ENCODE measurements at places on chromosomes 6 and 20.

DNA sequence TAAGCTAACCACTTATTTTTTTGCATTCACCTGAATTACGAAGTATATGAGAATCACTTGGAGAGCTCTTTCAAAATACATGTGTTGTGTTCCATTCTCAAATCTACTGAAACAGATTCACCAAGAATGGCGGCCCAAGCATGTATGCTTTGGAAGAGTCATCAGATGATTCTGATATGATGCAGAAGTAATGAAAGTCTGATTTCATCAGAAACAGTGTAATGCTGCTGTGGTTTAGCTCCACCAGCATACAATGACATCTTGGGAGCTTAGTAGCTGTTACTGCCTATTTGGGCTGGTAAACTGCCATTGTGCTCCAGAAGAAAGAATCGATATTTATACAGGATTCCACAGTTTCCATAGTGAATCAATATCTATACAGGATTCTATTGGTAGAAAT, 52.9 kb downstream of the UBR2 start:
- no peak for DNase-seq

DNA sequence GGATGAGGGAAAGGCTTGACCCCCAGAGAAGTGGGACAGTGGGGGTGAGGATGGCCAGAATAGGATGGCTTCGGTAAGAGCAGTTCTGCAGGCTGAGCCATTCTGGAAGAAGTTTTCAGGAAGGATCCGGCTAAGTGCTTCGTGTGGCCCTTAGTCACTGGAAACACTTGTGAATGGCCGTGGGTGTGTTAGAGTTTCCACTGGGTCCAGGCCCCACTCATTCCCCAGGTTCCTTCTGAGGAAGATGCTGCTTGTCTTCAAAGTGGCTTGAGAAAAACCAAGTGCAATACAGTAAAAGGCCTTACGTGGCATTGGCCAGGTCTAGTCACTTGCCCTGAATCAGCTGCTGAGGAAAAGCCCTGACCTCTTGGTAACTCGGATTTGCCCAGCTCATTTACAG, 27.9 kb downstream of the MANBAL start:
- DNase-seq: no peak

- no peak for DNase-seq
These were observed 21.1 kb downstream of the TRIM26 start for GRCh38 chr6:30192076-30192475.

GRCh38 chr6:128508588-128509296, 11.7 kb downstream of the PTPRK start:
- no peak for DNase-seq

DNA sequence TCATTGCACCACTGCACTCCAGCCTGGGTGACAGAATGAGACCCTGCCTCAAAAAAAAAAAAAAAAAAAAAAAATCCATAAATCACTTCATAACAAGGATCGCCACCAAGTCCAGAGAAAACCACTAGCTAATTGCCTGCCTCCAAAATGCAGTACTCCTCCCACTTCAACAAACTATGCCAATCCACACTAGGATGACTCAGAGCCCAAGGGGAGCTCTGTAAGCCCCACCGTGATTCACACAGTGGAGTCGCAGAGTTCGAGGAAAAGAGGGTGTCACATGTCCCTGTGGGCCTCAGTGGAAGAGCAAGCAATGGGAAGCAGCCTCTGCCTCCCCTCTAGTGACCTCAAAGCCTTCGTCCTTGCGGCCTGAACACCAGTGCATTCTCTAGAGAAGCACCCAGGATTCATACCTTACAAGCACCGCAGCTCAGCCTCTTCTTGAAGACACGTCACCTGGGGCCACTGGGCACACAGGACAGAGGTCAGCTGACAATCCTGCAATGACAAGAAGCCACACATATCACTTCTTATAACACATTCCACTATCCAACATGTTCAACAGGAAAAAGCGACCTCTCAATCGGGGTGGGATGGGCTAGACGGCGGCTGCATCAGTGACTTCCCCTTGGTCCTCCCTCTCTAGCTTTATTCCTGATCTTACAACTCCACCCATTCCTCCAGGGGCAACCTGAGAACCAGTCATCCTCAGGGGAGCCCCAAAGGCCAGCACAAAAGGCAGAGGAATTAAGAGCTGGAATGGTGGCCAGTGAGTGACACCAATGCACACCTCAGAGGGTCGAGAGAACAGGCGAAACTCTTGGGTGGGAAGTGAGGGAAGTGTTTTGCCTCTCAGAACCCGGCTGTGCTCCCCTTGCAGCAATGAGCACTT, 8.9 kb downstream of the SNHG17 start:
- no peak for DNase-seq

DNA sequence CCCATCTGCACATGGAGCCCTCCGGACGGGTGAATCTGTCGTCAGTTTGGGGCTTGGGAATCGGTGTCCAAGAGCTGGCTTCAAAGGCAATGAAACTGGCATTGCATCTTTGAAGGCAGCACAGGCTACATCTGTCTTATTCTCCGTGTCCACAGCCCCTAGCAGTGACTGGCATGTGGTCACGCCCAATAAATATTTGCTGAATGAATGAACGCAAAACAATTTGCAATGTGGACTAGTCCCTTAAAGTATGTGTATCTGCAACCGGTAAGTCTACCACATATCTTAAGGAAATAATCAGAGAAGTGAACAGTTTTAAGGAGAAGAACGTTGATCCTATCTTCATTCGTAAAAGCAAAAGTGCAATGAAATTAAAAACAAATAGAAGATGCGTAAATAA, 8.0 kb upstream of the PMEPA1 start:
- DNase-seq: no peak

GRCh38 chr6:80967609-80968008, 784.9 kb downstream of the TENT5A start:
- DNase-seq: no peak

DNA sequence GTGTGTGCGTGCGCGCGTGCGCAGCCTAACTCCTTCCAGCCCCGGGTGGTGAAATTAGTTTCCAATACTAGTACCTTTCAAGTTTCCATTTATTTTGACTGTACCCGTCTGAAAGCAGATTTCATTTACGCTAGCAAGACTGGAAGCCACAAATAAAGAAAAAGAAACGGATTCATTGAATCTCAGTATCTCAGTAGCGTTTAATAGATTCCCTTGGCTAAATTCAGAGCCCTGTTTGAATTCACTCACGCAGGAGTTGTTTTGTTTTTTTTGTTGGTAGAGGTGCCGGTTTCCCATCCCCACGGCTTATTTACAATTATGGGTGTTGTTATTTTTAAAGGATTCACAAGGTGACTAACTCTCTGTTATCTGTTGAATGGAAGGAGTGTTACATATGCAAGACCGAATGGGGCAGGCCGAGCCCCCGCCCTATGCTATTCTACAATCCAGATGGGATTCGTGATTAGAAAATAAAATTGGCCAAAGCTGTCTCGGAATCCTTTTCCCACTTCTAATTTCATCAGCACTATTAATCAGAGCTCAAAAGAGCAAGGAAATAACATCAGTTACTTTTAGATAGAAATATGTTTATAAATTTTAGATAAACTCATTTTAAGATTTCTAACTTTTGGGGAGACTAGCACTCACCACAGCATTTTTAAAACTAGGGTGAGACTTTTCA, 2.3 kb upstream of the INSM1 start:
- DNase-seq: no peak

DNA sequence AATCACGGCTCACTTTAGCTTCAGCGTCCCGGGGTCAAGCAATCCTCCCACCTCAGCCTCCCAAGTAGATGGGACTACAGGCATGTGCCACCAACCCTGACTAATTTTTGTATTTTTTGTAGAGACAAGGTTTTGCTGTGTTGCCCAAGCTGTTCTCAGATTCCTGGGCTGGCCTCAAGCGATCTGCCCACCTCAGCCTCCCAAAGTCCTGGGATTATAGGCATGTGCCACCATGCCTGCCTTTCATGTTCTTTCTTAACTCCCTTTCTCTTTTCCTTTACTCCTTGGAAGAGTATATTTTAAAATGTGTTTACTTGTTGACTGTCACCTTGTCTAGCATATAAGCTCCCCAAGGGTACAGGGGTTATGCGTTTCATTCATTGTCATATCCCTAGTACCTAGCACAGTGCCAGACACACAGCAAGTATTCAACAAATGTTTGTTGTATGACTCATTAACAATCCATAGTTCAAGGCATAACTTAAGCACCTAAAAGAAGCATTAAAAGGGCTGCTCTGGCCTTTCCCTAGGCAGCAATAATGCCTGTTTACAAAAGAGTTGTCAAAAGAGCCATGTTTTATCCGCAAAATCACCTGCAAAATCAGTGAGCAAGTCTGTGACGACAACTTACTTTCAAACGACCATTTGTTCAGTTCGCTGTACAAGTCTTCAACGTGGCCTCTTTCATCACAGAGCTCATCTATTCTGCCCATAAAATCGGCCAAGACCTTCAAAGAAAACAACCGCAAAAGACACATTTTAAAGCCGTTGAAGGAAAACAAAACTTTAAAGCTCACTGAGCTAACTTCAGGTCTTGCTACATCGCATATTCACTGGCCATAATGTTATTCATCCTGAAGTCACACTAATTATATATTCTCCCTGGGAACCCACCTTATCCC, 4.6 kb downstream of the CYP24A1 start:
- DNase-seq: no peak

- no peak for DNase-seq
These were observed 45.5 kb downstream of the ANKS1A start for GRCh38 chr6:34934516-34934915.

GRCh38 chr20:32078791-32079190, 26.7 kb downstream of the HCK start:
- no peak for DNase-seq

- DNase-seq: no peak
These were observed 91.0 kb downstream of the HIVEP1 start for GRCh38 chr6:12103158-12103557.

GRCh38 chr6:2522521-2522920, 228.2 kb downstream of the MYLK4 start:
- no peak for DNase-seq

DNA sequence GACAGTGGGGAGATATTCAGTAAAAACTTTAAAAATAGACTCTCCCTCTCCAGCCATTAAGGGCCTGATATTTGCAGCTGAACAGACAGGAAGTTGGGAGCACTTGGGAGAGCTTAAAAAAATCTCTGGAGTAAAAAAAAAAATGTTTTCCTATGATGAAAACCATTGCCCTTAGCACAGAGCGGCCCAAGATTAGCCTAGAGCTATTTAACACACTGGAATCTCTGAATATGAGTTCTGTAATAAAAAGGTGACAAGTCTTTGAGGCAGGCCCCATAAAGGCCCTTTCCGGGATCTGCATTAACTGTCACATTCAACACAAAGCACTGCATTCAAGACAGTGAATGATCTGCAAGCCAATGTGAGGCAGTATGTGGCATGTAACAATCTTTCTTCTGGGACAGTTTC, 393.7 kb downstream of the ZFAND3 start:
- no peak for DNase-seq

GRCh38 chr20:771741-772464, 3.6 kb upstream of the SLC52A3 start:
- DNase-seq: no peak

DNA sequence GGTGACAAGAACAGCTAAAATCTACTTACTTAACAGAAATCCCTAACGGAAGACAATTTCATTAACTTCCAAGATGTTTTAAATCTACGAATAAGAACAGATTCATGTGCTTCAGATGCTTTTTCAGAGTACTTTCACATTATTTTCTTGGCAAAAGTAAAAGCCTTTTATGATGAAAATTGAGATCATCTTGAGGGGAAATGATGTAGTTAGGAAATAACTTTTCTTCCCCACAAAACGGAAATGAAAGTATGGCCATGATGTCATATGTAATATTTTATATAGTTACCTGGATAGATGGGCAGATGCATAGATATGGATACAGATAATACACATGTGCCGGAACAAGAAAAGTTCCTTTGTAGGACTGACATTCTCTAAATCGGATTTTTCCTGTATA, 32.8 kb downstream of the SASH1 start:
- DNase-seq: no peak

GRCh38 chr6:13405961-13406477, 77.7 kb upstream of the TBC1D7 start:
- DNase-seq: no peak

- DNase-seq: no peak
These were observed 31.4 kb upstream of the AKAP7 start for GRCh38 chr6:131103901-131104300.

DNA sequence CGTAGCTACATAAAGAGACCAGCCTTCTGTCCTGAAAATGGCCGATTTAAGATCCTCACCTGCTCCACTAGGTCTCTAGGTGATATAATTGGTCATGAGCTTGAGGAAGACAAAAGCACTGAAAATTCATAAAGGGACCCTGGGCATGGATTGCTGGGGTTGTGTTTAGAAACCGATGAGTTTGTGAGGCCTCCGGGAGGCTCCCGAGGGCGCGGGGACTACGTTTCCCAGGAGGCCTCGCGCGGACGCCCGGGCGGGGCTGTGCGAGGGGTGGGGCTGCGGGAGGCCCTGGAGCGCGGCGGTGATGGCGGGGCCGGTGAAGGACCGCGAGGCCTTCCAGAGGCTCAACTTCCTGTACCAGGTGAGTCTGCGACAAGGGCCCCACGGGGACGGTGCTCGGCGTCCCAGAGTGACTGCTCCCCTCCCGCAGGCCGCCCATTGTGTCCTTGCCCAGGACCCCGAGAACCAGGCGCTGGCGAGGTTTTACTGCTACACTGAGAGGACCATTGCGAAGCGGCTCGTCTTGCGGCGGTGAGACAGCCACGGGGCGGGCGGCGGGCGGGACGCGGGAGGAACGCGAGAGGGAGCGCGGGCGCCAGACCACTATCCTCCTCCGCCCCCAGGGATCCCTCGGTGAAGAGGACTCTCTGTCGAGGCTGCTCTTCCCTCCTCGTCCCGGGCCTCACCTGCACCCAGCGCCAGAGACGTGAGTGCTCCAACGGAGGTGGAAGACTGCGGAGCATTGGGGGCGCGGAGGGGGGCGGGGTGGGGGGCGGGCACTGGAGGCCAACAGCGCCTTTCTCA, at the start of gene RPP21:
TSS of gene RPP21 (plus strand) at position 289 of the 804 bp plus-strand sequence. CDS start at position 305, 16 bp downstream.
- DNase-seq: peak; percentile 94

GRCh38 chr6:121912905-121913304, 477.5 kb downstream of the GJA1 start:
- no peak for DNase-seq

DNA sequence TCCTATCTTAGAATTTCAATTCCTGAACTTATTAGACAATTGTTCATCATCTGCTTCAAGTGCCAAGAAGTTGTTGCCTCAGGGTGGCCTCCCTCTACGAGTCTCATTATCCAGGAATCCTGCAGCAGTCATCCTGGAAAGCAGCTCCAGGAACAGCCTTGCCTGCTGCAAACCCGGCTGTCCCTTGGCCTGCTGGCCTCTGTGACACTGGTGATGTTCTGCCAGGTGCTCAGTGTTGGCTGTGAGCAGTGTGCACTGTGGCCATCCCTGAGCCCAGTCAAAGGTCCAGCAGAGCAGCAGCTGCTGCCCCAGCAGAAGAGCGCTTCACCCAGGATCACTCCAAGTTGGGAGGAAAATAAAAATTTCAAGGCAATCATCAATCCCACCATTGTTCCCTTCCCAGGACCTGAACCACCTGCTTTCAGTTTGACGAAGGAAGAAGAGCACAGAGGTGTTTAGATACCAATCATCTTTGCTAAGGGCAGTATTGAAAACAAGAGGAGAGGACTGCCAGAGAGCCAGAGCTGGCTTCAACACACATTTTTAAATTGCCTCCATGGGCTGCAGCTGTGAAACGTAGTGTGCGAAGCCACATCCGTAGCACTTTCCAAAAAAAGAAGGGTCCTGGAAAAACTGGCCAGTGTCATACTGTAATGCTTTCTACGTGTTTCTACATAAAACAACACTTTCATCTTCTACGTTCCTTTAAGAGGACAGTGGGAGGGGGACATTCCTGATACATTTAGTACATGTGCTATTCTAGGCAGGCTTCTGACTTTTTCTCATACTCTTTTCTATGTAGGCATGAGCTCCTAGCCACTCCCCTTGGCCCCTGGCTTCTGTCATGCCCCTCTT, 7.2 kb upstream of the FAM50B start:
- DNase-seq: no peak

GRCh38 chr6:3535033-3535775, 78.4 kb upstream of the SLC22A23 start:
- no peak for DNase-seq

Measured in activated CD8-positive, alpha-beta memory T cell treated with anti-CD3 and anti-CD28 coated beads for 24 hours (primary cell).